ENCODE measurements at places on chromosomes 4 and X.

DNA sequence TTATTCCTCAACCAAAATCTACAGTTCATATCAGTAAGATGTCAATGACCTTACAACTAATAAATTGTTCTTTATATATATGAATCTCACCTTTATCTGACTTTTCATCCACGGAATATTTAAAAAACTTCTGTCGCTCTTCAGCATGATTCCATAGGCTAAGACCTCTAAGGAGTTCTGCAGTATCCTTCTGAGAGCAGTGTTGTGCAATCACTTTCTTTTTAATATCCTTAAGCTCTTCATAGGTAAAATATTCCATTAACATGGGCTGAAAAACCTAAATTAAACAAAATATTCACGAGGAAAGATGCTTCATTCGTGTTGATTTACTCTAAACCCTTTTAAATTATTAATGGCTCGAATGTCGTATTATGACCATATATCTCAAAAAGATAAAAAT lies 16.7 kb downstream of the FBXL5 start:
- DNase-seq = no peak

DNA sequence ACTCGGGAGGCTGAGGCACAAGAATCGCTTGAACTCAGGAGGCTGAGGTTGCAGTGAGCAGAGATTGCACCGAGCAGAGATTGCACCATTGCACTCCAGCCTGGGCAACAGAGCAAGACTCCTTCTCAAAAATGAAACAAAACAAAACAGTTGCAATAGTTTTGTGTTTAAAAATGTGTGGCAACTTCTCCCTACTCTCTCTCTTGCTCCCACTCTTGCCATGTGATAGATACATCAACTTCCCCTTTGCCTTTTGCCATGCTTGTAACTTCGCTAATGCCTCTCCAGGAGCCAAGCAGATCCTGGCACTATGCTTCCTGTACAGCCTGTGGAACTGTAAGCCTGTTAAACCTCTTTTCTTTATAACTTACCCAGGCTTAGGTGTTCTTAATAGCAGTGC lies 52.5 kb upstream of the INTU start:
- DNase-seq = no peak

- DNase-seq = no peak
Observed at GRCh38 chr4:173214661-173215060, 46.0 kb downstream of the GALNT7 start.

- no peak for DNase-seq
Observed at GRCh38 chr4:185378264-185378663, 17.5 kb downstream of the LRP2BP start.

DNA sequence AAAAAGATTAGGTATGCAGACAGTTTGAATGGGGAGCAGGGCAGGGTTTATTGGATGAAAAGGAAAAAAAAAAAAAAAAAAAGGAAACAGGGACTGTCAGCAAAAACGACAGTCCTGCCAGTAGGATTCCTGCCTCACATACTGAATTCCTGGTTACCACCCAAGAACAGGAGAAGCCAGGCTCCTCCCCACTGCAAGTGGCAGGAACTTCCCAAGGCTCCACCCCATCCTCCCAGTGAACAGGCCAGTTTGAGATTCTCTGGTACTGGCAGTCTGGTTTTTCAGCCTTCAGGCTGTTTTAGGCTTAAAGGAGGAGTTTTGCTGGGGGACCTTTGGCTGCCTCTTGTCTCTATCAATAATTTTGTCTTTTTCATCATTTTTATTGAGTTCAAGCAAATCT lies 360.0 kb upstream of the CXorf51A start:
- DNase-seq = no peak

DNA sequence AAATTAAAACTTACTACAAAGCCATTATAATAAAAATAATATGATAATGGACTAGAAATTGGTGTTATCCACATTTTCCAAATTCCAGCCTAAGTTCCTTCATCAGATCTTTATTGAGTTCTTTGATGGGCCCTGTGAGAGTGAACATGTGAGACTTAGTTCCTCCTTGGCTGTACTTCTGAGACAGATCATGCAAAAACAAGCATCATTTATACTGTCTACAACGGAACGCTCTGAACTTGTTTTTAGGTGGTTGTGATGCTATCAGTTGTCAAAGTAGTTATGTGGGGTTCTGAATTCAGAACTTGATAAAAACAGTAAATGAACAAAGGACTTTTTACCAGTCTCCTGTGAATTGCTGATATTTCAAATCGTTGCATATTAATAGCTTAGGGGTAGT lies 48.9 kb downstream of the JADE3 start:
- DNase-seq = no peak

DNA sequence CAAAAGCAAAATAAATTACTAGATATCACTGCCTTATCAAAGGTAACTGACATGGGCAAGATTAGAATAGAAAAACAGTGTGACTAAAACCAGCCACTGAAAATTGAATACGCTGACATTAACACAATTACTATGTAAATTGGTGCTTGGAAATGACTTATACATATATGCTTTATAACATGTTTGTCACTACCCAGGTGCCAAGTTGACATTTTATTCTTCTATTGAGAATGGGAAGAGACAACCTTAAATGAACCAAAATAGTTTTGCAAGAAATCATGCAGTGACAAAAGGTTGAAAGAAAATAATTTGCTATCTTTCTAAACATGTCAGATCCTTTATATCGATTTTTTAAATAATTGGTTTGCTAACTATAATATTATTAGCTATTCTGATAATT lies 510.1 kb downstream of the GALNTL6 start:
- no peak for DNase-seq

- no peak for DNase-seq
Observed at GRCh38 chr4:176469546-176469945, 149.8 kb downstream of the SPCS3 start.

DNA sequence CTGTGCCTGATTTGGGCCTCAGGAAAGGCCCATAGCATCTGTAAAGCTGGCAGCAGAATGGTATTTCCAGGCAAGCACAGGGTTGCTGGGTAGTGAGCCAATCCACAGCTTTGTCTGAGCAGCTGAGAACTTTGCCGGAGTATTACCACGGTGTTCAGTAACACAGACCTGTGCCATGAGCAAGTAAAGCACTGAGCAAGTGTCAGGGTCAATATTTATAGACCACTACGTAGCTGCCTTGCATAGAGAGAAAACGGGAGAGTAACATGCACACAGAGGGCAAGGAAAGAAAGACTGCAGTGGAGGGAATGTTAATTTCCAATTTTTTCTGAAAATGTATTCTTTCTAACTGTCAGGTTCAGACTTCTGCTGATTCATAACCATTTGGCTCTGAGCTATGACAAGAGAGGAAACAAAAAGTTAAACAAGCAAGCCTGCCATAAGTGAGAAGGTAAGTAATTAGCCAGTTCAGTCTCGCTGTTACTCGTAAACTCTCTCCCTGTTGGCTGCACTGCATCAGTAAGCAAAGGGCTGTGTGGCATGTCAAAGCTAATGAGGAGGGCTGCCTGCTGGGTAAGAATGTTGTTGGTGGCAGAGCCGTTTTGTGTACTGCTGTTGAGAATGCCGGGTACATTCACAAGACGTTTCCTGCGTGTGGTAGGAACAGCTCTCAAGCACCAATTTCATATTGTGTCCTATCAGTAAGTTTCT lies 238.1 kb downstream of the BMPR1B start:
- no peak for DNase-seq

DNA sequence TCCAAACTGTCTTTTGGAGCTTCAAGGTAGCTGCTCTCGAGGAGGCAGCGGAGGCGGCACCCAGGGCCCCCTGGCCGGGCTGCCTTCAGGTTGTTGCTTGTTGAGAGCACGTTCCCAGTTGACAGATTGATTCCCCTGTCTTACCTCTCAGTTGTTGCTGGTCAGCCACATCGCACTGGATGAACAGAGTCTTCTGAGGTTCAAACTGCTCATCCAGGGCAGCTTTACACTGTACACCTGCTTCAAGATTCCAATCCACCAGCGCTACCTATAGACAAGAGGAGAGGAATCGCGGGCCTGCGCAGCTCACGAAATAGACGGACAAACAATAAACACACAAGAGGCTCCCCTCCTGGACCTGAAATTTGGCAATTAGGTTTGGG lies 497 bp downstream of the HPGD start:
- no peak for DNase-seq

GRCh38 chrX:12400218-12400617 lies 261.9 kb downstream of the FRMPD4 start:
- DNase-seq = no peak

- DNase-seq = no peak
Observed at GRCh38 chr4:41136456-41136855, 77.9 kb downstream of the APBB2 start.

- no peak for DNase-seq
Observed at GRCh38 chrX:74405973-74406489, 15.3 kb upstream of the SLC16A2 start.

- no peak for DNase-seq
Observed at GRCh38 chrX:40094041-40094899, 3.5 kb downstream of the BCOR start.

GRCh38 chrX:20267931-20268701 lies 1.4 kb upstream of the RPS6KA3 start:
- DNase-seq = peak; percentile 9

- DNase-seq = peak; percentile 3
Observed at GRCh38 chrX:100447655-100448397, 37.8 kb upstream of the PCDH19 start.

- no peak for DNase-seq
Observed at GRCh38 chr4:168304744-168305459, 13.7 kb downstream of the DDX60 start.

All from activated naive CD8-positive, alpha-beta T cell treated with anti-CD3 and anti-CD28 coated beads, Interleukin-2, amount 50 U/mL, for 24 hours (primary cell).